Left cardiac atrium (tissue), 4 donors: ENCODE measurements at places on chromosomes 2 and 18.

- DNase-seq: no peak
These were observed 68.6 kb downstream of the MERTK start for GRCh38 chr2:111967018-111967417.

DNA sequence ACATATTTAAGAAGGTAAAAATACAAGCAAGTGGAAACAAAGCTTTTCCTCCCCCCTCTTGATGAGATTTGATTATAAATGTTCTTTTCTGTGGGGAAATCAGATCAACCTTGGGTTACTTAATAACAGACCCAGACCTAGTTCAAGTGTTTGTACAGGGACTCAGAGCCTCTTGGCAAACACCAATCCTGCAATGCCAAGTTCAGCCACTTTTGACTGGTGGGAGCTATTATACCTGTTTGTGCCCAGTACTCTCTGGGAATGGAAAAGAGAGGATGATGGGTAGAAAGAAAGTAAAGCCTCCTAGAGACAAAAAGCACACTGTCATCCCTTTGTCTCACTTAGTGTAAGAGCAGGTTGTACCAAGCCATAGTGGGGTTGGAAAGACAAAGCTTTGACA lies 63.8 kb upstream of the EPHA4 start:
- DNase-seq: no peak

- no peak for DNase-seq
These were observed 33.2 kb upstream of the FHOD3 start for GRCh38 chr18:36264283-36264682.

DNA sequence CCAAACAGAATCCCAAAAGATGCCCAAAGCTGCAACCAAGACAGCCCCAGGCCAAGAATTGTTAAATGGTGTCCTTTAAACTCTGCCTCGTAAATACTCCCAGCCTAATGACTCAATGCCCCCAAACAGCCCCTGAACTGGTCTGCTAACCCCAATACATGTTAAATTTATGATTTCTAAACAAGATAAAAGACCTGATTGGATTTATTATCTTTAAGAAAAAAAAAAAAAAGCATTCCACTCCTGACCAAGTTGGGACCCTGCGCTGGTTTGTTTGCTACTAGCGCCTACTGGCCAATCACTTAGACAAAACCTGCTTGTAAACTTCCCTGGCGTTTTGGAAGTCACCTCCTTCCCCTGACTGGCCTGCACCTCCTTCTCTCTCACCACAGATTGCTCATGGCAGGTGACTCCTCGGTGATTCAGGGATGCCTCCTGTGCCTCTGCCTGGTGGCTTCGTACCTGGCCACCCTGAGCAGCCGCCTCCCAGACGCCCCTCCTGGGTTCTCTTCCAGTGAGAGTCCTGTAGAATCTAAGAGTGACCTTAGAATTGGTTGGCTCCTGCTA lies 121.3 kb downstream of the BCL11A start:
- DNase-seq: no peak

DNA sequence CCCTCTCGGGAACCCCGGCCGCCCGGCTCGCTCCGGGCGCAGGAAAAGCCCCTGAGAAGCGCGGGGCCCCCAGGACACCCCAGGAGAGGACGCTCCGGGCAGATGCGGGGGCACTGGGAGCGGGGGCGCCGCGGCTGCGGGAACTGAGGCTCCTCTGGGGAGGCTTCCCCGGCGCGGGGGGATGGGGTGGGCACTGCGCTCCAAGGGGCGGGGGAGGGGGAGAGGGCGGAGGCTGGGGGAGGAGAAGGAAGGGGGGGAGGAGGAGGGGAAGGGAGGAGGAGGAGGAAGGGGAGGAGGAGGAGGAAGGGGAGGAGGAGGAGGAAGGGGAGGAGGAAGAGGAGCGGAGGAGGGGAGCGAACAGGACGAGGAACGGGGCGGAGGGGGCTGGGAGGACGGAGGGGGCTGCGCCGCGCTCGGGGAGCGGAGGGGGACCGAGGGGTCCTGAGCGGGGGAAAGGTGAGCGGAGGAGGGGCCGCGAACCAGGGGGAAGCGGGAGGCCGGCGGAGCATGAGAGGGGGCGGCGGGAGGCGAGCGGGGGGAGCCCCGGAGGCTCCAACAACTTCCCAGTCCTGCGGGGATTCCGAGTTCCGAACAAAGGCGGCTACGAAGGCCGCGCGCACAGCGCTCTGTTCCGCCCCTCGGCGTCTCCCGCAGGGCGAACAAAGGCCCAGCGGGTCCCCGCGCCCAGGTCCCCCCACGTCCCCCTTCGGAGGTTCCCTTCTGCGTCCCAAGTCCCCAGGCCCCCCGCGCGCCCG lies 742 bp downstream of the PXDN start:
- DNase-seq: peak; percentile 39

- DNase-seq: no peak
These were observed 72.7 kb downstream of the LRP1B start for GRCh38 chr2:142058149-142058548.

GRCh38 chr2:88919087-88919738 lies 227.7 kb downstream of the RPIA start:
- DNase-seq: no peak
